ENCODE measurements at places on chromosomes 7 and 10.

DNA sequence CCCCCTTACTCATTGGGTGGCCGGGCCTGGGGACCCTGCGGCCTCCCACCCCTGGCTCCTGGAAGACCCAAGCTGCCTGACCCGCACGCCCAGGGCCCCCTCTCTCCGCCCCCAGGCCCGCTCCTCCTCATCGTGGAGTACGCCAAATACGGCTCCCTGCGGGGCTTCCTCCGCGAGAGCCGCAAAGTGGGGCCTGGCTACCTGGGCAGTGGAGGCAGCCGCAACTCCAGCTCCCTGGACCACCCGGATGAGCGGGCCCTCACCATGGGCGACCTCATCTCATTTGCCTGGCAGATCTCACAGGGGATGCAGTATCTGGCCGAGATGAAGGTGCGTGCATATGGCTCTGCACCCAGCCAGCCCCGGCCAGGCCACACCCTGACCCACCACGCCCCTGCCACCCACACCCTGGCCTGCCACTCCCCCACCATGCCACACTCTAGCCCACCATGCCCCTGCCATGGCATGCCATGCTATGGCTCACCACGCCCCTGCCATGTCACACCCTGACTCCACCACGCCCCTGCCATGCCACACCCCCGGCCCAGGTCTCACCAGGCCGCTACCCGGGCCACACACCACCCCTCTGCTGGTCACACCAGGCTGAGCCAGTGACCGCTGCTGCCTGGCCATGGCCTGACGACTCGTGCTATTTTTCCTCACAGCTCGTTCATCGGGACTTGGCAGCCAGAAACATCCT is 18.7 kb upstream of the CSGALNACT2 start:
- no peak for DNase-seq

- DNase-seq = no peak
Observed at GRCh38 chr7:140214075-140214684, 37.4 kb upstream of the KDM7A start.

GRCh38 chr7:33109005-33109757 is at the start of gene RP9:
RP9 (minus strand) TSS chr7:33109404; CDS start chr7:33109372, 32 bp downstream.
- DNase-seq = peak; percentile 45

DNA sequence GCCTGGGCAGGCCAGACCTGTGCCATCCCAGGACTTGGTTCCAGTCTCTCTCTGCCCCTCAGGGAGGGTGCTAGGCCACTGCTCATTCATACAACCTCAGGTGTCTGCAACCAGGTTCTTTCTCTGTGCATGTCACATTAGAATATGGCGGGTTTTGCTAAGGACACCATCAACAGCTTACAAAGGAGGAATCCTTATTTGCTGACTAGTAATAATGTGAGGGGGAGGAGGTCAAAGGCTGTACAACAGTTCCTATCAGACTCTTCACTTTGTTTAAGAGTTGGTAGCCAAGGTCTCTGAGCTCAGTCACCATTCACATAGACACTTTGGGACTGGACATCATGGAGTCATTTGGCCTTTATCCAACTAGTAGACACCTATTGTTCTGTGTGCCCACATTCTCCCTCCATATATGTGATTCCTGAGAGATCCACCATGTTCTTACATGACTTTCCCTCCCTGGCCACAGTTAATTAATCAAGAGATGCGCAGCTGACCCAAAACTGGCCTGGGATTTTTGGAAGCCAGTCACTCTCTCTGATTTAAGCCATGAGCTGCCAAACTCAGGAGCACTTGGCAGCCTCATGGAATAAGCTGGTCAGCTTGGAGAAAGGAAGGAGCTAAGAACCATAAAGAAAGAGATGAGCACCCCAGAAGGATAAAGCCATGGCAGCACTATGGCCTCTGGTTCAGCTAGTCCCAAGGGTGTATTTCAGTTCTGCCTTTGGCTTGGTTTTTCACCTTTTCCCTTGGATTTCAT is 51.2 kb downstream of the DPCD start:
- no peak for DNase-seq

GRCh38 chr10:46298477-46299285 is 11.9 kb downstream of the ANTXRL start:
- no peak for DNase-seq

DNA sequence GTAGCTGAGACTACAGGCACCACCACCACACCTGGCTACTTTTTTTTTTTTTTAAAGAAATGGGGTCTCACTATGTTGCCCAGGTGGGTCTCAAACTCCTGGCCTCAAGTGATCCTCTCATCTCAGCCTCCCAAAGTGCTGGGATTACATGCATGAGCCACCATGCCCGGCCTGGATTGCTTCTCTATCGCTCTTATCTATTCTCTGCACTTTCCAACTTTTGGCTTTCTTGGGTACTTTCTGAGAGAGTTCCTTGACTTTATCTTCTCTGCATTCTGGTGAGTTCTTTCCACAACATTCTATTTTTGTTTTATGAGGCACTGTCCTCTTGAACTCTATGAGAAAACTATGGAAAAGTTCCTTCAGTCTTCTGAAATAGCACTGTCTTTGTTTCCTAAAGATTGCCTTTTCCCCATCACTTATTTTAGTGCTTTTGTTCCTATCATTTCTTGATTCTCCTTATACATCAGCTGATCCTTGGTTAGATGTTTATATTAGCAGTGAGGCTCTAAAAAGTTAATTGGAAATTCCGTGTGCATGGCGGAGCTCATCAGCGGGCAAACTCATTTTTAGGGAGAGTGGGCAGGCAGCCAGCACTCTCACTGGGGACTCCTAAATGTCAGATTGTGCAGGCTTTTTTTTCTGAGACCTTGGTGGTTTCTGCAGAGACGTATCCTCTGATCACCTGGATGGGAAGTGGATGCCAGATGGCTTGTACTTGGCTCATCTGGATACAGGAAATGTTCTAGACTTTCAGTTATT is 43.9 kb downstream of the HIP1 start:
- no peak for DNase-seq

DNA sequence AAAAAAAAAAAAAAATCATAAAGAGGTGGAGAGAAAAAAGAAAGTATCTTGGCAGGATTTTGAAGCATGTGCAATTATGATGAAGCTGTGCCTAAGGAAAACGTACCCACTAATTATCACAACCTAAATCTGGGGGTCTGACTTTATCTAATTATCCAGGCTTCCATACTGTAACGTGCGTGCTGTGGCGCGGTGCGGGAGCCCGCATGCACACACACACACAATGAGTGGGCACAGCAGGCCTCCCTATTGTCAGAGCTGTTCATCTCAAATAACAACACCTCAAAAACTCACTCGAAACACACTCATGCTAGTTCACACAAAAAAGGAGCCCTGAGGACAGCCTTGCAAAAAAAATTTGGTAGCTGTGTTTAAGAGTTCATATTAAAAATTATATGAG is 31.9 kb downstream of the BEND7 start:
- DNase-seq = no peak

DNA sequence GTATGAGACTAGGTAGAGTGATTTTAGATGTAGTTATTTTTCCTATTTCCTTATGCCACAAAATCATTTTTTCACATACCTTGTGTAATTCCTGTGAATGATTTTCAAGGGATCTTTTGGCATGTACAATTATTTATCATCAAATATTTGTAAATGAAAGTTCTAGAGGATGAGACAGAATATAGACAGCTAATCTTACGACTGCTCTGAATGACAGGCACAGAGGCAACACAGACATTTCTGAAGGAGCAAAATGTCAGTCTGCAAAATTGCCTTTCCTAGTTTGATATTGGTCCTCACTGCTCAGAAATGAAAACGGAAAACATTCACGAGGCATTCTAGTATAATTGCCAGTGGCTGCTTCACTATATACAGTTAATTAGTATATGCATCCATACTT is 810.6 kb upstream of the C7orf33 start:
- no peak for DNase-seq

DNA sequence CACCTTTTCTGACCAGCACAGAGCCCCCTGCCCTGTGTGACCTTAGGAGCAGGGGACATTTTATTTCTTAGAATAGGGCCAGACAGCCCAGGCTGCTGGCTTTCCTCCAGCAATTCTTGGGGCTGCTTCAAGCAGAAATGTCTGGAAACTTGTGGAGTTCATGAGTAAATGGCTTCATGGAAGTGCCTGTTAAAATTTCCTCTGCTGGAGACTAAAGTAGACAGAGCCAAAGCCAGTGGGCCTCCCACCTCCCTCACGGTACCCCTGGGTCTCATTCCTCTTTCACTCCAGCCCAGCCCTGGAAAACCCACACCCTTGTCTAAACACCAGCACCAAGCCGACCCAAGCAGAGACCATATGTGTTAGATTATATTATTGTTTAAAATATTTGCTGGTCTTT is 505.5 kb upstream of the ZMIZ1 start:
- DNase-seq = no peak

DNA sequence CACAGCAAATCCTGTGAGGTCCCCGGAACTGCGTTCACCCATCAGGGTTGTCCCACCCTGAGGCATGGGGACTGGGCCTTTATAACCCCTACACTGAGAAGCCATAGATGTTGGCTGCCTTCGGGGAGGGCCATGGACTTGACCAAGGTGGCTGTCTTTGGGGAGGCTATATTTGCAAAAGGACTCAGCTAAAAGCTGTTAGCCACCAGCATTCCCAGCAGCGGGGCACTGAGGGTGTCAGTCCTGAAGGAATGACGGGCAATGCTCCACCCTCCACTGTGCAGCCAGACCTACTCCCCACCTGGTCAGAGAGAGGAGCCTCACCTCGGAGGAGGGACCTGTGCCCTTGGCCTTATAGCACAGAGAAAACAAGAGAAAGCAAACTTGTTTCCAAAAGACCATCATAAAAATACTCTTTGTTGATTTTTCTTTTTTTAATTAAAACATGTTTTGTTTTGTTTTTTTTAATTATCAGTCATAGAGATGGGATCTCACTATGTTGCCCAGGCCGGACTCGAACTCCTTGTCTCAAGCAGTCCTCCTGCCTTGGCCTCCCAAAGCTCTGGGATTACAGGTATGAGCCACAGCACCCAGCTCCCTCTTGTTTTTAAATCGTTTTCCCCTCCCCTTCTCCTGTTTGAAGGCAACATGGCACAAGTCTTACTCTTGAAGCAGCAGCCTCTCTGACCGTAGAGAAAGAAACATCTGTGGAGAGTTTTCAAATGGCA is 26.7 kb upstream of the CUX1 start:
- no peak for DNase-seq

DNA sequence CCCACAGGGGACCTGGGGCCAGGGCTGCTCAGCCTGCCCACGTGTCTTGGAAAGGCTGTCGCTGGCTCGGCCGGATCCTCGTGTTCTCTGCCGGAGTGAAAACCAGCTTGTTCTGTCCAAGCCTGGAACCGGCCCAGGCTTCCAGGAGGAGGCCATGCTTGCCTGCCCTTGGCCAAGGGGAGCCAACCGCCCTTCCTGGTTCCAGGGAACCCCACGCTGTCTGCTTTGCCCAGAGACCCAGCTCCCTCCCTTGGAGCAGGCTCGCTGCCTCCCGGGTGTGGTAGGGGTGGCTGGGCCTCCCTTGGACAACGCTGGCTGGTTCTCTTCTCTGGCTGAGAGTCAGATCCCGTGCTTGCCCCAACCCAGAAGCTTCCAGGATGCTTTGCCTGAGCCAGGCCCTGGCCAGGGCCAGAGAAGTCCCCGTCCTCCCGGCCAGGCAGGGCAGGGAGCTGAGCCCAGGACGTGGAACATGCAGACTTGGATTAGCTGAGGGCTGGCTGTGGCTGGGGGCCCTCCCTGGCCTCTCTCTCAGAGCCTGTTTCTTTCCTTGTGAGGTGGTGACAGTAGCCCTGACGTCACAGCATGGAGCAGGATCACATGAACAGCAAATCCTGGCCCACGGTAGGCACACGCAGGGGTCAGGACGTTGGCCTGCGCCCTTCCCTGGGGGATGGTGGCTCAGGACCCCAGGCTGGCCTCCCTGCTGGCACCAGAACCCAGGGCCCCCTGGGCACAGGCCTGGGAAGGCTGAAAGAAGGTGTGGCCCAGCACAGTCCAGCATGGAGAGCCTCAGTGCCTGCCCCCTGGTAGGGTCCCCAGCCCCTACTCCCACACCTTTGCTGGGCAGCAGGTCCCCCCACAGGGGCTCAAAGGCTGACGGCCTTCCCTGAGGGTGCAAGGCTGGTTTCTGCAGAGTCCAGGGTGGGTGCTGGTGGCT is 67.5 kb downstream of the PWWP2B start:
- DNase-seq = no peak

DNA sequence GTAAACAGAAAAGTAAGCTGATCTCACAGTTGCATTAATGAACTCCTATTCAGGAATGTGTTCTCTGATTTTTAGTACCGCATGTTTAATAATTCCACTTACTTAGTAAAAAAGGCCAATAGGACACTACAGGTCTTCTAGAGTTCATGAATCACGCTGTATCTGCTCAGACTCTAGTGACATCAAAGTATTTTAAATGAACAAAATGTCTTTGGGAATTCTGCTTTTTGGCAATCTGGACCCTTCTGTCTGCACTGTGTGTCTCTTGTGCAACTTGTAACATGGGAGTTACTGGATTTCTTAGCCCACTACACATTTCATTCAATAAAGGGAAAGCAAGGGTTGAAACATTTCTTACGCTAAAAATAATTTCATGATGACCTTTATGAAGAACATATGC is 50.2 kb downstream of the RABGEF1 start:
- DNase-seq = no peak

- DNase-seq = no peak
Observed at GRCh38 chr10:111486346-111486745, 409.5 kb downstream of the ADRA2A start.

- no peak for DNase-seq
Observed at GRCh38 chr10:88526501-88527105, 56.5 kb downstream of the RNLS start.

DNA sequence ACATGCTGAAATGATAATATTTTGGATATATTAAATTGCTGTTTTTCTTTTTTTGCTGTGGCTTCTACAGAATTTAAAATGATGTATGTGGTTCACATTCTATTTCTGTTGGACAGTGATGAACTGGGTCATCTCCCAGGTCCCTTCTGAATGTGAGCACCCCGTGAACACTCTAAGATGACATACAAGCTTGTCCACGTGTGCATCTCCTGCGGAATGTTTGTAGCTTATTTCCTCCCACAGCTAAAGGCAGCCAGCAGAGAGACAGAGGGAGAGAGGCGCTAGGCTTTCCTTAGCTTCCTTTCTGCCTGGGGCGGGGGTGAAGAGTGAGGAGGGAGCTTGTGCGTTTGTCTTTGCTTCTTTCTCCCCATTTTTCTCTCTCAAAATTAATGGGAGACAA is 219.1 kb downstream of the EMX2 start:
- no peak for DNase-seq

- no peak for DNase-seq
Observed at GRCh38 chr7:122289426-122289825, 15.1 kb downstream of the FEZF1 start.

- DNase-seq = no peak
Observed at GRCh38 chr7:47149208-47149839, 432.6 kb downstream of the TNS3 start.

GRCh38 chr7:25897261-25897782 is 254.7 kb upstream of the NFE2L3 start:
- no peak for DNase-seq

DNA sequence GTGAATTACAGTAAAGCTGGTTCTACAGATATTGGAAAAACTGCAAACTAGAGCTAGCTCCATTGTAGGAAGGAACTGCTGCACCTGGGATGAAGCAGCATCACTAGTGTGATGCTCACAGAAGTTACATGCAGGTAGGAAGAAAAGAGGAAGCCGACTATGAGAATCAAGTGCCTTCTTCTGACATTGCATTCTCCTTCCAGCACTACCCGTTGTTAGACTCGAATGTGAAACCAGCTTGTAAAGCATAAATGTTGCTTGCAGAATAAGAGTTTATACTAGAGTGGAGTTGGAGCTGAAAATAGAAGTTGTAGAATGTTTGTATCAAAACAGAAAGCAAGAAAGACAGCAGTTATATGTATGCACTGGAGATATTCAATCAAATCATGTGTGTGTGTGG is 49.9 kb downstream of the TRIM24 start:
- no peak for DNase-seq

GRCh38 chr10:45249978-45250693 is 65.3 kb downstream of the OR13A1 start:
- DNase-seq = no peak

- peak; percentile 48 for DNase-seq
Observed at GRCh38 chr7:158704524-158705233, at the start of gene NCAPG2. NCAPG2 (minus strand) TSS chr7:158704804; CDS start chr7:158701899, 2,905 bp downstream.

All from iPS DF 19.7 (cell line).